ENCODE measurements at places on chromosomes 5 and 9.
A peak's percentile ranks its signal among the peaks of the same experiment; 100 is the strongest.

- no peak for DNase-seq
These were observed 638.6 kb upstream of the ACO1 start for GRCh38 chr9:31745886-31746285.

DNA sequence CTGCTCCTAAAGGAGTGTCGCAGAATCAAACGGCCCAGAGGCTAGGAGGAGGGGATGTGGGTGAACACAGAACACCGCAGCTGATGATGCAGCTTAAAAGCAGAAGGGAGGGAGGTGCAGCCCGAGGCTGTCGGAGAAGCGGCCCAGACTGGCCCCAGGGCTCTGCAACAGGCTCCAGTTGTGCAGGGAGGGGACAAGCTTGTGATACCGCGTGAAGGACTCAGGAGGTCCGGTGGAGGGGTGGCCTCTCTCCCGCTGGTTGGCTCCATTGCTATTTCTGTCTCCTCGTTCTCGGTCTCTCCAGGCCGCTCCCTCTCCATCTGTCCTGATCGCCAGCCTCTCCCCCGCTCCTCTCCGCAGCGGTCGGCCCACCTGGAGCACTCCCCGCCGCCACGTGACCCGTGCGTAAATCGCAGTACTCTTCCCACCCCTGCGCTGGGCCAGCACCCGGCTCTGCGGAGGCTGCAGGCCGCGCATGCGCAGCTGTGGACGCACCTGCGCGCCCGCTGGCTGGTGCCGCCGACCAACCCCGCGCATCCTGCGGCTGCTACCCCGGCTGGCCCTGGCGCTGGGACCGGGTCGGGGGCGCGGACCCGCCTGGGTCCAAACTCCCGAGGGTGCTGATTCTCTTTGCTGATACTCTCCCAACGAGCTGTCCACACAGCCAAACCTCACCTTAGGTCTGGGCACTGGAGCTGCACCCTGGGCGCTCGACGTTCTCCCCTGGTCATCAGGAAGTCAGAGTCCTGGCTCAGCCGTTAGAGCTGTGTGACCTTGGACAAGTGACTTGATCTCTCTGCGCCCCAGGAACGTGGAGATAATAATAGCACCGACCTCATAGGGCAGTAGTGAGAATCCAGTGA, 3.7 kb upstream of the STXBP1 start:
- DNase-seq = peak; percentile 80

DNA sequence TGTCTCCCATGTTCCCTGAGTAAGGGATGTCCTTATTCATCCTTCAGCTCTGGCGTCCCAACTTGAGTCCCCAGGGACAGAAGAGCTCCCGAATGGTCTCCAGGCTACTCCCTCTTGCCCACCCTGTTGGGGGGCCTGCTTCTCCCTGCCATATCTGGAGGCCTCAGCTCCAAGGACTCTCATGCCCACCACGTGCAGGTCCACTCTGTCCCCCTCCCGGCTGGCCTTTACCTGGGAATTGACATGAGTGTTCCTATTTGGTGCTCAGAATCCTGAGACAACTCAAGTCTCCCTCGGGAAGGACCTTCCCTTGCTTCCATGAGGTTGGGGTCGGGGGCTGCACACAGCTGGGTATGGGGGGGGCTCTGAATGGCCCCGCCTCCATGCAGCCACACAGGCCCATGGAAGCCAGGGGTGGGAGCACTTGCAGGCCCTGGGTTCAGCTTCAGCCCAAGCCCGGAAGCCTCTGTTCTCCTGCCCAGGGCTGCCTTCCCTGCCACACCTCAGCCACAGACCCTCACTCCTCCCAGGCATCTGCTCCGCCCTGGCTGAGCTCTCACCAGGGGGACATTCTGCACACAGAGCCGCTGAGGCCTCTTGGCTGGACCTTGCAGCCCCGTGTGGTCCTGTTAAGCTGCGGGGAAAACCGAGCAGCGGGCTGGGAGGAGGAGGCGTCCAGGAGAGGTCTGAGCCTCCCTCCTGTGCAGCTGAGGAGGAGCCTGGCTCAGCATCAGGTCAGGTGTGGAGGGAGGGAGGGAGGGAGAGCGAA, 121.9 kb downstream of the PHF2 start:
- DNase-seq = no peak

GRCh38 chr5:31530541-31531265, 1.2 kb downstream of the DROSHA start:
- no peak for DNase-seq

- no peak for DNase-seq
These were observed 9.3 kb upstream of the OR13F1 start for GRCh38 chr9:104494808-104495207.

DNA sequence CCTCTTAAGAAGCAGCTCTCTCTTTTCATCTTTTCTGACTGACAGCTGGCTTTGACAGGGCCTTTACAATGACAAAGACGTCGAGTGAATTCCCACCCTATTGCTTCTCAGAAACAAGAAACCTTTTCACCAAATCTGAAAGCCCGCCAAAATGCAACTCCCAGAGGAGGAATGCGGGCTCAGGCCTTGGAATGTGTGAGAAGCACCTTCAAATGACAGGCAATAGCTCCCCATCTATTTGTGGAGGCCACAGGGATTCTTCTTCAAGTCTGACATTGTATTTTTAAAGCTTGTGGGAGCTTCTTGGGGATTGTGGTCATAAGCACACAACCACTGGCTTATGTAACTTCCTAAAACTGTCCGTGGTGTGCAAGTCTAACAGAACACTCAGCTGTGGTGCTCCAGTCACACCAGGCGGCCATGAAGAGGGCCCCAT, 72.7 kb downstream of the DPYSL3 start:
- no peak for DNase-seq

- DNase-seq = no peak
These were observed 27.0 kb downstream of the GNAQ start for GRCh38 chr9:78004478-78005229.

DNA sequence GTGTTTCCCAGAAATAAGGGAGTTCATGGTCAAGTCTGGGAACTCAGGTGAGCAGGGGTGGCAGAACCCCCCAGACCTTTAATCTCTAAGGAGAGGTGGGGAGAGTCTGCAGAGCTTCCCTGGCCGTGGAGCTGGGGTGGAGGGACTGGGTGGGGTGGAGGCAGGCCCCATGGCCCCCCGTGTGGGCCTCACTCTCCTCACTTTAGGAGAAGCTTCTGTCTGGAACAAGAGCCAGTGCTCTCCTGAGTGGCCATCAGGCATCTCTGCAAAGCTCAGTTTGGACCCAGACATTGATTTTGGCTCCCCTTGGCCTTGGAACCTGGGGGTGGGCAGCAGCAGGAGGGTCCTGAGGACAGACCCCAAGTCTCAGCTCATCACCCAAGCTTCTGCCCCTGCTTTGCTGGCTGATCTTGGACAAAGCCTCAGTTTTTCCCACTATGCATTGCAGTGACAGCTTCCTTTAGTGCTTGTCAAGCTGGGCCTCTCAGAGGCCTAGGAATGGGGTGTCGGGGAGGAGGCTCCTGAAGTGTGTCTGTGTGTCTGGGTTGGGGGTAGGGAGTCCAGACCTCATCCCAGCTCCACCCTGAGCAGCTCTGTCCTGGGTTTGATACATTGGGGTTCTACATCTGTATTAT, 3.5 kb upstream of the GBGT1 start:
- DNase-seq = no peak

GRCh38 chr9:10250219-10250618, 362.6 kb downstream of the PTPRD start:
- DNase-seq = no peak

- DNase-seq = no peak
These were observed 67.5 kb upstream of the IRX4 start for GRCh38 chr5:1950096-1950707.

- DNase-seq = no peak
These were observed 169.9 kb downstream of the PAM start for GRCh38 chr5:102924963-102925362.

- peak; percentile 16 for DNase-seq
These were observed 10.0 kb upstream of the GRIN1 start for GRCh38 chr9:137128862-137129455.

Data from GM19239 (cell line).